ENCODE measurements at places on chromosomes 2 and 18.
A peak's percentile ranks its signal among the peaks of the same experiment; 100 is the strongest.

- no peak for DNase-seq
These were observed 129.8 kb upstream of the FSIP2 start for GRCh38 chr2:185608799-185609198.

DNA sequence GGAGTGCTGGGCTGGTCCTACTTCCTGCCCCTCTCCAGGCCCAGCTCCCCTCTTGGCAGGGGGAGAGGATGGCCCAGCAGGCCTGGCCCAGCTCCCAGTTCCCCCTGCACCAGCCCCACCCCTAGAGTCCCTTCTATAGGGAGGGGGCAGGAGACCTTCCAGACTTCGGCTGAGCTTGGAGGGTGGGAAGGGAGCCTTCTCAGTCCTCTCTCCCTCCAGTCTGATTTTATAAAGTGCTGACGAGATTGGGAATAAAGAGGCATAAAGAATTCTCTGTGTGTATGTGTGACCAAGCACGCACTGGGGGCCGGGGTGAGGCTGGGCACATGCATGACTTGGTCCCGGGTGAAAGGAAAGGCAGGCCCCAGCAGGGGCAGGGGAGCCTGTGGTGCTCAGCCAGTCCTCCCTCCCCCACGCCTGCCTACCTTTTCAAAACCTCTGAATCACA, 5.1 kb downstream of the CHPF start:
- no peak for DNase-seq

DNA sequence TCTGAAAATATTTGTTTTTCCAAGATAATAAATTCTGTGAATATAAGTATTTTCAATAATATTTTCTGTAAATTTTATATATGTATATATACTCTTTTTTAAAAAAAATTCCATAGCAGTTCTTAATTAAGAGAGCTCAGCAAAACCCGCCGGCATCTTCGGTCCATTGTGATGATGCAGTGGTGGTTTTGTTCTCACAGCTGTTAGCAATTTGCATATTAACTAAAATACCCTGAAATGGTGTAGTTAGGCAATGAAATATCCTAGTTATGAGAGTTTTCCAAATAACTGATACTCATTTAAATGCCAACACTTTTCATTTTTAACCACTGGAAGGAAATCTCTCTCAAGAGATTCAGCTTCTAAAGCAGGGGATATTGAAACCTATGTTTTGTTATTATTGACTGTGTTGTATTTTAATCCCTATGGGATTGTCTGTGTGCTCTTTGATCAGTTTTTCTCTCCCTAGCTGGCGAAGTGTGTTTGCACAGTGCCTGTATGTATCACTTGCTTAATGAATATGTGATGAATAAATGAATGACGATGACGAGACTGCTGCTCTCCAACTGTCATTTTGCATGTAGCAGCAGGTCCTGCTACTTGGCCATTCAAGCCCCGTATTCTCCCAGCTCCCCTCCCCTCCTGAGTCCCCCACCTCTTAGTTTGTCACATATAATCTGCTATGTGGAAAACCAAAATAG, 42.4 kb downstream of the PSMG2 start:
- DNase-seq = no peak

- no peak for DNase-seq
These were observed 62.6 kb downstream of the CERKL start for GRCh38 chr2:181594322-181594721.

- DNase-seq = peak; percentile 36
These were observed 48.5 kb upstream of the PROKR1 start for GRCh38 chr2:68594674-68595492.

- DNase-seq = peak; percentile 98
These were observed at the start of gene ERFE for GRCh38 chr2:238158509-238159070. Gene ERFE (plus strand): TSS chr2:238158970. CDS start chr2:238159008, 38 bp downstream.

GRCh38 chr2:119109866-119110265, 48.7 kb downstream of the C1QL2 start:
- no peak for DNase-seq

GRCh38 chr2:99682275-99683060, 192.7 kb upstream of the REV1 start:
- no peak for DNase-seq

- peak; percentile 62 for DNase-seq
These were observed 41.4 kb downstream of the TET3 start for GRCh38 chr2:74025971-74026612.

- no peak for DNase-seq
These were observed 6.4 kb upstream of the SFTPB start for GRCh38 chr2:85674417-85674816.

- no peak for DNase-seq
These were observed 46.1 kb downstream of the SOWAHC start for GRCh38 chr2:109660046-109660860.

DNA sequence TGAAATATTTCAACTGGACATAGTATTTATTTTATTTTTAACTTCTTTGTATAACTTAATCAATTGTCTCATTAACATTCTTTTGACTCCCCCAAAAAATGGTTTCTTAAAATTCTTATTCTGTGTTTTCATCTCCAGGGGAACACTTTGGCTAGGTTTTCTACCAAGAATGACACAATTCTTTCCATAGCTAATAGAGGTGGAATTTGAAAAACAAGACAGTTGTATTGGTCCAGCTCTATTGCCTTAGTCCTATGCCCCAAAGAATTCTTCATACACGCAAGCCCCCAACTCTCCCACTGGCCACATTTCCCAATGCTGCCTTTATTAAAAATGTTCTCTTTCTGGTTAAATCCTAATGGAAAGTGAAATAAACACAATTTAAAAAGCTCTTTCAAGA, 104.7 kb upstream of the PKDCC start:
- no peak for DNase-seq

- peak; percentile 9 for DNase-seq
These were observed 45.9 kb upstream of the ITGA4 start for GRCh38 chr2:181411105-181411849.

DNA sequence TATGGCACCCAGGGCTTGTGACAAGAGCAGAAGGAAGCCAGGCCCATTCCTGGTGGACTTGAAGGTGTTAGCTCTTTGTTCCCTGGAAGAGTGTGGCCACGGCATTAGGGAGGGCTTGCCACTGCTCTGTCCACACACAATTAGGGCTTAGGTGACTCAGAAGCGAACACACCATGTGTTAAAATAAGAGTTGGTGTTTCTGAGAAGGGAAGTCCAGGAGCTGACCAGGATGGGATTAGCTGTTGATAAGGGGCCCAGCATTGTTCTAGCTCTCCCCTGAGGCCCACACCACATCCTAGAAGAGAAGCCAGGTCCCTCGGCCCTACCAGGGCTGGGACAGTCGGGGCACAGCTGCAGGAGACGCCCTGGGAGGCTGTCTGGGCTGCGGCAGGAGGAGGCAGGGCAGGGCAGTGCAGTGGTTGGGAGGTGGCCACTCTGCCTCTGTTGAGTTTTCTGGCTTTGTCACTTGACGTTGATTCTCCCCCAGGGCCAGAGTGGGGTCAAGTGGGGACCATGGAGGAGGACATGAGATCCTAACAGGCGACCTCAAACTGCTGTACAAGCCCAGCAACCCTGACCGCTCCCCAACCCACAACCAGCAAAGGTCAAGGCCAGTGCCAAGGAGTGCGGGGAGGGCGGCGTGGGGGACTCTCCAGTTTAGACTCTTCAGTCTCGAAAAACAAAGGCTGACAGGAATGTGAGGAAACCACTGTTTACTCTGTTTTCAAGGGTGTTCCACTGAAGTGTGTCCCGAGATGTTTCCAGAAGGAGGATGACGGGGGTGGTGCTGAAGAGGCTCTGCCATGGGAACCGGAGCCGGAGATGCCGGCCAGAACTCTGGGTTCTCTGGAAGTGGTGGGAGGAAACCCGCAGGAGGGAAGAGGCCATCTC, 16.8 kb downstream of the GNLY start:
- peak; percentile 28 for DNase-seq

GRCh38 chr18:14781671-14782070, 33.7 kb downstream of the ANKRD30B start:
- no peak for DNase-seq

- no peak for DNase-seq
These were observed 126.6 kb downstream of the LRATD1 start for GRCh38 chr2:14759082-14759481.

GRCh38 chr2:34808426-34808825, 1209.3 kb upstream of the FAM98A start:
- DNase-seq = no peak

All from H7 (cell line).